CD8-positive, alpha-beta T cell (primary cell): ENCODE measurements at places on chromosomes 5 and 9. TPM values are rescaled to one million over a fixed set of nuclear protein-coding genes. Genes with fewer than 3 reads are reported as not detected.

Gene TAF11L10
- total RNA-seq, result not detected

Gene PDE4D
- 264 TPM for total RNA-seq

Gene CCDC192
- total RNA-seq, result not detected

Gene CCL21
- total RNA-seq, result not detected

Gene NR2F1-AS1
- total RNA-seq, result not detected

Gene PCDHA11
- not detected for total RNA-seq

Gene CDX1
- not detected for total RNA-seq

Gene OLFM1
- total RNA-seq, result not detected

Gene RASEF
- not detected for total RNA-seq

Gene FBXO38
- total RNA-seq, result 48.7 TPM

Gene MARVELD2
- 0.22 TPM for total RNA-seq

Gene TUSC1
- not detected for total RNA-seq

Gene NUTM2G
- total RNA-seq, result not detected

Gene CCDC187
- total RNA-seq, result 0.03 TPM

Gene PKD2L2
- total RNA-seq, result not detected

Gene CLPTM1L
- total RNA-seq, result 58.9 TPM

Gene NUDT12
- 0.44 TPM for total RNA-seq

Gene PPP2CA
- total RNA-seq, result 233 TPM

Gene MSX2
- total RNA-seq, result not detected

Gene TYRP1
- not detected for total RNA-seq

Gene CDC23
- total RNA-seq, result 18.2 TPM

Gene C5orf63
- total RNA-seq, result 4.8 TPM

Gene FNBP1
- 194 TPM for total RNA-seq

Gene PCDHGA4
- not detected for total RNA-seq

Gene SPATA31A7
- total RNA-seq, result not detected

Gene PCDHA5
- total RNA-seq, result not detected

Gene CCNO
- not detected for total RNA-seq
